ENCODE measurements at places on chromosomes 6 and 20.

DNA sequence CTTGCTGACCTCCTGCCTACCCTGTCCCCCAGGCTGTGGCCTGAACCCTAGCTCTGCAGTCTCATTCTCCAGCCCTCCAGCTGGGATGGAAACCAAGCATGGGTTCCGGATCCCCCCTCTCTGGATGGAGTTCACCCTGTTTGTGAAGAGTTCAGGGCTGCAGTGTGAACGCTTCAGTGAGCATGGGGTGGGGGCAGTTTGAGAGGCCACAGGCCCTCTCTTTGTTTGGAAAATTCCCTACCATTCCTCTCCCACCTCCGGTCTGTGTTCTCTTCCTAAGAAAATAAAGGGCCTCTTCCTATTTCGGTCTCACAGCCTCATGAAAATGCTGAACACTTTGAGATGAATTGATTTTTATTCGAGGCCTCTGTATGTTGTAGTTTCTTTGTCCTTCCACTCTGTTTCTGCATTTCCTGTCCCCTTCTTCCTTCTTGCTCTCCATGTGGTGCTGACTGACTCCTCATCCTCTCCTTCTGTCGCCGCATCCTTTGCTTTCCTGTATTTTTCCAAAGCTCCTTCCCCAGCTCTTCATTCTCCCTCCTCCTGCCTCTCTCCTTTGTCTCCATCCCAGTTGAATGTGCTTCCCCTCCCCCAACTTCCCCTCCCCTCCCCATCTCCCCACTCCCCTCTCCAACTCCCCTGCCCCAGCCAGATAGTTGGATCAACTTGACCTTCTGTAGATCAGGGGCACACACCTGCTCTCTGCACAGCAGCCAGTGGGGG, 2.4 kb upstream of the KCNK5 start:
- DNase-seq, result no peak

DNA sequence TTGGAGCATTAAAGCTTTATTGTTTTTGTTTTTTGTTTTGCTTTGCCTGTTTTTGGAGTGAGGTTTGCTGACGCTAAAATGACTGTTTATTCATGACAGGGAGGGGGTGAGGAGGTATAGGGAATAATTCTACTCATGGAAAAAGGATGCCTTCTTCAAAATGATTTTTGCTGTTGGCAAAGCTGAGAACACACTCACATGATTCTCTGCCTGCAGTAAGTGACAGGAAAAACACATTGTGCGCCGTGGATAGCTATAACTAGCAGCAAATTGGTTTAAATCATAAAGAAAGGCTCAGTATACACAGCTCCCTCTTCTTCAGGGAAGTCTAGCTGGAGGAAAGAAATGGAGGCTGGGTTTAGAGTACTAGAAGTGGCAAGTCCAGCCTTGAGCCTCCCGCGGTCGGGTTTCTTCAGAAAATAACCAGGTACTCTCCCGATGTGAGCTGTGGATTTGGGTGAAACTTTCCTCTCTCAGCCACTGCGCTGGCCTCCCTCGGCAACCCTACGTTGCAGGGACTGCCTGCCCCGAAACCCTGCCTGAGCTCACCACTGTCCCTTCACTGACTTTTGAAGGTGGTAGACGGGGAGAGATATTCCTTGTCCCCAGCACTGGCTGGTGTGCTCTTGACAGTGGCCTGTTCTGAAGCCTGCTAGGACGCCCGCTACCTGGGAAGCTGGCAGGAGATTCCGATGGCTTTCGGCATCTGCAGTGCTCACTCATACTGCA, 278.2 kb downstream of the NRN1 start:
- no peak for DNase-seq

DNA sequence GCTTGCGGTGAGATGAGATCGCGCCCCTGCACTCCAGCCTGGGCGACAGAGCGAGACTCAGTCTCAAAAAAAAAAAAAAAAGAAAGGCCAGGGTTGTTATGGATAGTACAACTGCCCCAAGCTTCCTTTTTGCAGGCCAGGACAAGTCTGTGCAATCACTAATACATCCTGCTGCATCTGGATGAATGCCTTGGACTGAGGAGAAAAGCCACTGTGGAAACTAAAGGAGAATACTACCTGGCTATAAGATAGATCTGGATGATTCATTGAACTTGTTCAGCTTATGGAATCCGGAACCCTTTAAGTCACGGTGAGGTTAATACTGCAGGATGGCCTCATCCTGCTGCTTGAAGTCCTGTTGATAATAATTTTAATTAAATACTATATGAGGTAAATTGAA, 278.2 kb downstream of the TFAP2A start:
- DNase-seq, result no peak

- DNase-seq, result no peak
Observed at GRCh38 chr6:41271901-41272395, 14.5 kb downstream of the TREM1 start.

DNA sequence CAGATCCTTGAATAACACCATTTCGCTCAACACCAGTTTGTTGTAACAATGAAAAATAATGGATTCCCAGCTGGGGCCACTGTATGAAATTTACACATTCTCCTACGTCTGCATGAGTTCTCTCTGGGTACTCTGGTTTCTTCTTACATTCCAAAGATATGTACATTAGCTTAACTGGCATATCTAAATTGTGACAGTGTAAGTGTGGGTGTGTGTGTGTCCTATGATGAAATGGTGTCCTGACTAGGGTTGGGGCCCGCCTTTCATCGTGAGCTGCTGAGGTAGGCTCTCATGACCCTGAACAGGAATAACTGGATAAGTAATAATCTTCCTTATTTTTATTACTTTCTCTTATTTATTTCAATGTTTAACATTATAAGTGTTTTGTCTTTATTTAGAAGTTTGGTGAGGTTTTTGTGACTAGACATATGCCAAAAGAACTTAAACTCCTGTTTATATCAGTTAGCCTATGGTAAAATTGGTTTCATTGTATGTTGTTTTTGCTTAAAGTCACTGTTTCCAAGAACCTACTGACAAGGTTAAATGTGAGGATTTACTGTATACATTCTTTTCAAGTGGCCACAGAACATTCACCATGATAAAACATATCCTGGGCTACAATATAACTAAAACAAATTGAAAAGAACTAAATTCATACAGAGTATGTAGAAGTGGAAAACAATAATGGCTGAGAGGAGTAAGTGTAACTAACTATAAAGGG, 42.4 kb downstream of the RBL1 start:
- DNase-seq, result no peak

- no peak for DNase-seq
Observed at GRCh38 chr6:32794510-32794909, 22.3 kb downstream of the HLA-DOB start.

GRCh38 chr6:701700-702479, 9.0 kb upstream of the EXOC2 start:
- no peak for DNase-seq

Measured in breast epithelium (tissue), 4 donors.